ENCODE measurements at places on chromosomes 2 and 18.

DNA sequence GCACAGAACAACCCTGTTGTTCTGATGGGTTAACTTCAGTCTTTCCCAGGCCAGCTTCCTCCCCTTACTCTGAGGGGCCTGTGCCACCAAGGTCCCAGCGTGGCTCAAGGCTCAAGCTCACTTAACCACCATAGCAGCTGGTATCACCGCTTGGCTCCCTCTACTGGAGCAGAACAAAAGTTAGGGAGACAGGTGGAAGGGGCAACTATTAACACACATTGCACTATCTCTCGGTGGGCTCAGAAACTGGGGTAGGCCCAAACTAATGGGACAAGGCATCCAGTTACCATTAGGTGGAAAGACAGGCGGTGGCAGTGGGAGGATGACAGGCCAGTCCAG, 88.7 kb upstream of the ATL2 start:
- DNase-seq: no peak

DNA sequence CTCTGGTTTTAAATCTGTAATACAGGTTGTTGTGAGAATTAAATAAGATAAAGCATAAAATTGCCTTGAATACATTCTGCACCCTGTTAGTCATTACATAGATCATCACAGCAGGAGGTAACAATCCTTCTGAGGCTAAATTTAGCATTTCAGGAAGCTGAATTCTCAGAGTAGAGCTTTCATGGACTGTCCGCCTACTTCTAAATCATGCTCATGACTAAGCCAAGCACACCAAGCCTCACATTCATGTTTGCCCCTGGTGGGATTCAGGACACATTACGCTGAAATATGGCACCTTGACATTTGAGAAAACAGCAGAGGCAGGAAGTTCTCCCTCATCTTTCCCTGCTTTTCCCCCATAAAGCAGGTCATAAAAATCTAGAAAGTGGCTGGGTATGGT, 16.6 kb upstream of the PIK3C3 start:
- DNase-seq: no peak

GRCh38 chr2:238502956-238503791, 76.4 kb downstream of the ASB1 start:
- DNase-seq: no peak

GRCh38 chr2:54053830-54054229, 61.6 kb upstream of the ACYP2 start:
- DNase-seq: no peak

DNA sequence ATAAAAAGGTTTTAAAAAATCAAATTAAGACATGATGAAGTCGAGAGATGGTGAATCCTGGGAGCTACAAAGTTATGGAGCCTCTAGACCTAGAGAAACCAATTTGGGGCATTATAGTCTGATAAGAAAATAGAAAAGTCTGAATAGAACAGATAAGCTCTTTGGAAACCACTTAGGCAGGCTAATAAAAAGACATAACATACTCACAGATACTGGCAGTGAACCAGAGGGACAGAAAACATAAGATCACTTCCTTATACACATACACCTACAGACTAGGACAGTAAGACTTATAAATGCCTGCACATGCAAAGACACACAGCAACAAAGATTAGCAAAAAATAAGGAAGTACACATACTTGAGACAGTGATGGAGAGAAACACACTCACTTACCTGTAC, 20.0 kb downstream of the SMC6 start:
- DNase-seq: no peak

- no peak for DNase-seq
Observed at GRCh38 chr2:169775765-169776164, 22.9 kb upstream of the SSB start.

DNA sequence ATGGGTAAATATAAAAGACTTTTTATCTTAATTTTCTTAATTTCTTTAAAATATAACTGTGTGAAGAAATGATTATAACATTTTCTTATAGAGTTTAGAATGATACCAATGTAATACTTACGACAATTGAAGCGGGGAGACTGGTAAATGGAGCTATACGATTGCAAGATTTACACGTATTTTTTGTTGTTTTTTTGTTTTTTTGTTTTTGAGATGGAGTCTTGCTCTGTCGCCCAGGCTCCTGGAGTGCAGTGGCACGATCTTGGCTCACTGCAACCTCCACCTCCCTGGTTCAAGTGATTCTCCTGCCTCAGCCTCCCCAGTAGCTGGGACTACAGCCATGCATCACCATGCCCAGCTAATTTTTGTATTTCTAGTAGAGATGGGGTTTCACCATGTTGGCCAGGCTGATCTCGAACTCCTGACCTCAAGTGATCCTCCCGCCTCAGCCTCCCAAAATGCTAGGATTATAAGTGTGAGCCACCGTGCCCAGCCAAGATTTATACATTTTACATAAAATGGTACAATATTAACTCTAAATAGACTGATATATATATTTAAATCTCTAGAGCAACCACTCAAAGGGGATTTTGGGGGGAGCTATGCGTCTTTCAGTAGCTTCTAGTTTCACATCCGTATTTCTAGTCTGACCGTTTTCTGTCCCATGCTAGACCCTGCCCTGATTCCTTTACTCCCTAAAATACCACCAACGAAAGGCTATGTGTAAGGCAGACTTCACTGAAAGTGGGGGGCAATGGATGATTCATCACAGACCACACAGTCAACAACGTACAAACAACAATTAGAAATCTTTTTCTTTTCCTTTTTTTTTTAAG, 28.2 kb upstream of the ATG16L1 start:
- DNase-seq: no peak

DNA sequence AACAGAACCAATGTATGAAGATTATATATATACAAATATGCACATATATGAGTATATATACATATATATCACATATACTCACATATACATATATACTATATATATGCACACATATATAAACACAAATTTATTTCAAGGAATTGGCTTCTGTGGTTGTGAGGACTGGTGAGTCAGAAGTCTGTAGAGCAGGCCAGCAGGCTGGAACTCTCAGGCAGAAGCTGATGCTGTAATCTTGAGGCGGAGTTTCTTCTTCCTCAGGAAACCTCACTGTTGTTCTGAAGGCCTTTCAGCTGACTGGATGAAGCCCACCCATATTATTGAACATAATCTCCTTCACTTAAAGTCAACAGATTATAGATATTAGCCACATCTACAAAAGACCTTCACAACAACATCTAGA, 143.9 kb upstream of the CREB1 start:
- DNase-seq: no peak

- DNase-seq: no peak
Observed at GRCh38 chr2:138223319-138223718, 259.0 kb downstream of the HNMT start.
